HuH-7 (cell line): ENCODE measurements at places on chromosomes 3 and 15.
A peak's percentile ranks its signal among the peaks of the same experiment; 100 is the strongest.

GRCh38 chr15:67296188-67296587 lies 41.6 kb downstream of the IQCH start:
- DNase-seq: peak; percentile 20

DNA sequence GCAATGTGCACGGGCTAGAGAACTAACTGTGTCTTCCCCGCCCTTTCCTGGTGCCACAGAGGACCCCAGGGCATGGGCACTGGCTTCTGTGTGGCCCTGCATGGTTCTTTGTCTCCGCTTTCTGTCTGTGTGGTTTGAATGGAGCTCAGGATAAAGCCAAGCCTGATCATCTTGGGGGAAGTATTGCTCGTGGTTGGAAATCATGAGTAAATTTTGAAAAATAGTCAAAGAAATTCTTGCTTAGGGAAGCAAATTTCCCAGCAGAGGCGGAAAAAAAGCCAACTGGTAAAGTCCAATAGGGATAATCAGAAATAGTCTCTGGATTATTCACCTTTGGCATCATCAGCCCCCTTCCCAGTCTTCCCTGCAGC lies 55.4 kb downstream of the MAGEF1 start:
- DNase-seq: no peak

GRCh38 chr3:26099692-26100091 lies 309.8 kb downstream of the OXSM start:
- DNase-seq: no peak

- no peak for DNase-seq
Measured at GRCh38 chr3:4807381-4808280, 171.6 kb upstream of the BHLHE40 start.

DNA sequence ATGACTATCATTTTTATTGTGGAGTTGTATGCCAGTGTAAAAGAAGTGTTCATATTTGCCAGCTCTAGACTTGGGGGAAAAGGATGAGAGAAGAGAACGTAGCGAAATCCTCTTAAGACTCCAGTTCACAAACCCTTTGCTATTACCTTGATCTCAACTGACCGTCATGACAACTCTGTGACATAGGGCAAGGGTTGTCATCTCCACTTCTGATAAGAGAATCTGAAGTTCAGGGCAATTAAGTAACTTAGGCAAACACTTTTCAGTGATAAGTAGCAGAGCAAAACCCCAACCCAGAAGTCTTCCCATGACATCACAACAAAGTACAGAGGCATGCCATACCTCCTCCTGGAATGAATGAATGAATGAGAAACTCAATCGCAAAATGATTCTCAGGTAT lies 40.3 kb upstream of the WNT5A start:
- no peak for DNase-seq

- no peak for DNase-seq
Measured at GRCh38 chr15:62190274-62190673, 25.2 kb upstream of the C2CD4B start.

DNA sequence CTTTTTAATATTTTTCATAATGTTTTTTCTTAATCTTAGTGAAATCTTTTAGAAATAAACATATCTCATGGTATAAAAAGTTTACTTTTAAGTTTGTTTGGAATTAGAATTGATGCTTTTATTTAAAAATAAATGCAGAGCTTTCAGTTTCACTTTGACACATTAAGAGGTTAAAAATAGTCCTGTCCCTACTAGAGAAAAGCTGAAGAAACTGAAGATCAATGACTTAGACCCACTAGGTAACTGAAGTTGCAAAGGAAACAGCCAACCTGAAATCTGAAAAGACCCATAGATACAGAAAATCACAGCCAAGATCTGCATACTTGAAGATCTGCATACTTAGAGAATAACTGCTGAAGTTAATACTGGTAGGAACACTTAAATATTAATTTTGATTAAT lies 237.6 kb downstream of the RAP2B start:
- no peak for DNase-seq

GRCh38 chr3:117435506-117435905 lies 725.9 kb downstream of the TUSC7 start:
- no peak for DNase-seq

GRCh38 chr15:68414591-68414990 lies 17.4 kb downstream of the ITGA11 start:
- DNase-seq: no peak

- no peak for DNase-seq
Measured at GRCh38 chr3:117814975-117815374, 1105.4 kb downstream of the TUSC7 start.

DNA sequence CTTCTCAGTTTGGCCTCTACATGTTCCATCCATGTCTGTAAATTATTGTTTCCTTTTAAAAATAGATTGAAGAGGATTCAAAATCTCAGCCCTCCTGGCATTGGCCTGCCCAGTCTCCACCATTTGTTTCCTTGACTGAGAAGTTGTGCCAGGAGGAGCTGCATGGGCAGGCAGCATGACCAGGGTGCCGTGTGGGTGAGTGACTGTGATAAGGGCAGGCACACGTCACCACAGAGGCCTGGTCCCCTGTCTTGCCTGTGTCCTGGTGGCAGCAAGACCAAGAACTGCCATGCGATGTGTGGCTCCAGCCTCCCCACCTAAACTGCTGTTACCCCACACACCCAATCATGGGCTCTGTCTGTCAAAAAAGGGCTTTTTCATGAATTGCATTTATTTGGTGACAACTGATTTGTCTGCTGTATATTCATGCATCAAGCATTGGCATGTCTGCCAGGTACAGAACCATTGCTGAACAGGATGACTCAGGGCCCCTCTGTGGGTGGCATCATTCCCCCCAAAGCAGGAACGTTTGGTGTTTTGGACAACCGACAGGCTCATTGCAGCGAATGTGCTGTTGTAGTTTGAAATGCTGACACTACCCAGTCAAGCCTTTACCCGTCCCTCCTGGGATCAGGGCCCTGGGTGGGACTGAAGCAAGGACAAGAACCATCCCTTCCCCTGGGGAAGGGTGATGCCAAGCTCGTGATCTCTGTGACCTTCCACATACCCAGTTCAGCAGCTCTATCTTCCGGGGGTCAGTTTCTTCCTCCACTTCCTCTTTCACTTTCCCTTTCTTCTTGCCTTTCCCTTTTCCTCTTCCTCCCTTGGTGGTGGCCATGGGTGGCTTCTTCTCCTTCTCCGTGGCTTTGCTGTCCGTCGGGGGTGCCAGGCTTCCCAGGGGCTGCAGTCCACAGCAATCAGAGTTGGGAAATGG lies 51.6 kb downstream of the TRPM1 start:
- DNase-seq: no peak

DNA sequence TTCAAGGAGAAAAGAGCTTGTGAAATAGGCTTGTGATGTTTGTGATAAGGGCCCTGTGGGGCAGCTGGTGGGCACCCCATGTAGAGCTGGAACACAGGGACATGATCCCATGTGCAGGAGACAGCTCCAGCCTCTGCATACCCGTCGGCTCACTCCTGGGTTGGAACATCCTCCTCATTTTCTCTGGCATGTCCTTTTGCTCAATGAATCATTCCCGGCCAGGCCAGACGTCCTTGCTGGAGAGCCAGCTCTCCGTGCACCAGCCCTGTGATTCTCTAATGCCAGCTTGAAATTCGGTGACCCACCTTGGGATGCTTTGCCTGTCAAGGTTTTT lies 77.3 kb downstream of the SMAD3 start:
- no peak for DNase-seq

DNA sequence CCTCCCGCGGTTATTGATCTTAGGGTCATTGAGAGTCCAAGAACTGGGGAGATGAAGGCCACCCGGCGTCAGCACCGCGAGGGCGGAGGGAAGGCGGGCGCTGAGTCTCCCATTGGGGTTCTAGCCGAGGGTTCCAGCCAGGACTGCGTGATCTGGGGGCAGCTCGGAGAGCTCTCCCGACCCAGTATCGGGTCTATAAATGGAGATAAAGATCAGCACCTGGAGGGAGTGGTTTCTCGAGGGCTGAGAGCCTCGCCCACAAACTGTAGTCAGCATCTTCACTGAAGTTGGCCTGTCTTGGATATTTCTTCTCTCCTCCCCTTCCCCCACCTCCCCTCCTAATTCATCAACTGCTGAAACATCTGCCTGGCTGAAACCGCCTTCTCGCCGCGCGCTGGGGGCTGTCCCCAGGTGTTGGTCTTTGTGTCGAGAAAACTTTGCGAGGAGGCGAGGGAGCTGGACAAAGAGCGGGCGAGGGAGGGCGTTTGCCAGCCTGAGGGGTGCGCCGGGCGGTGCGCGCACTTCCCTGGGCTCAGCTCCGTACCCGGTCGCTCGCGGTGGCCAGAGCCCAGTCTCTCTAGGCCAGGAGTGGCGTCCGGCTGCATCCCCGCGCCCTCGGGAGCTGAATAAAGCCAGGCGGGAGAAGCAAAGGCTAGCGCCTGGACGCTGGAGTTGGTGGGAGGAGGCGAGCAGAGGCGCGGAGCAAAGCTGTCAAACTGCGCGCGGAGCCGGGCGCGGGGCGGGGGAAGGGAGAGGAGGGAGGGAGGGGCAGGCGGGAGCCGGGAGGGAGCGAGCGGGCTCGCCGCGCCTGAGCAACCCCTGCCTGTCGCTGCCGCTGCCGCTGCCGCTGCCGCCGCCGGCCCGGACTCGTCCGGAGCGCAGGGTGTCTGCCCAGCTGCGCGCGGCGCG lies at the start of gene ST8SIA2:
Gene ST8SIA2 (plus strand): TSS at position 811 of the 909 bp plus-strand sequence. CDS start 184 bp downstream, outside the sequence.
- no peak for DNase-seq
